ENCODE measurements at places on chromosomes 7 and 10.

DNA sequence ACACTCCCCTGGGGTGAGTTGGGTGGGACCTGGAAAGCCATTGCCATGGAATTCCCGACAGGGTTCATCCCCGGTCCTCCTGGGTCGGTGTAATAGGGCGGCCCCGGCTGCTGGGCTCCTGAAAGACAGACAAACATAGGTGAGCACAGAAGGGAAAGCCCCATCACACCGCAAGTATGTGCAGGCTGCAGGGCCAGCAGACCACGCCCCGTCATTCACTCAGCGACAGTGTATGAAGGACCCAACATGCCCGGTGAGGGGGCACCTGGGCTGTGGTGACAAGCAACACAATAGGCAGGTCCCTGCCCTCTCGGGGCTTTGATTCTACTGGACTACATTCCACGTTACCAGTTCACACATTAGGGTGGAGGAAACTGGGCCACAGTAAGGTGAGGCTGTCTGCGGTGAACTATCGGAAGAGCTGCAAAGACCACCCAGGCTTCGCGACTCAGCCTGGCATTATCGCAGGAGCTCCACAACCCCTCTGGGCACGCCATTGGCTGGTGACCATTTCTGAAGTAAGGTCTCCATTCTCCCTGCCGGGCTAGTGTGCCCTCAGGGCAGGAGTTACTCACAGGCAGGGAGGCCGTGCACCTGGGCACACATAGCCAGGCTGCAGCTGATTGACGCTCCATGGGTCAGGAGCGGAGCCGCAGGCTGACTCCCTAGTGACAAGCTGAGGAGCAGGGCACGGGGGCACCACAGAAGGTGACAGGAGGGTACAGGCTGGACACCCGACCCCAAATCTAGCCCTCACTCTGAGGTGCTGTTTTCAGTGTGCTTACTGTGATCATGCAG lies 99.2 kb downstream of the VOPP1 start:
- peak; percentile 20 for DNase-seq

DNA sequence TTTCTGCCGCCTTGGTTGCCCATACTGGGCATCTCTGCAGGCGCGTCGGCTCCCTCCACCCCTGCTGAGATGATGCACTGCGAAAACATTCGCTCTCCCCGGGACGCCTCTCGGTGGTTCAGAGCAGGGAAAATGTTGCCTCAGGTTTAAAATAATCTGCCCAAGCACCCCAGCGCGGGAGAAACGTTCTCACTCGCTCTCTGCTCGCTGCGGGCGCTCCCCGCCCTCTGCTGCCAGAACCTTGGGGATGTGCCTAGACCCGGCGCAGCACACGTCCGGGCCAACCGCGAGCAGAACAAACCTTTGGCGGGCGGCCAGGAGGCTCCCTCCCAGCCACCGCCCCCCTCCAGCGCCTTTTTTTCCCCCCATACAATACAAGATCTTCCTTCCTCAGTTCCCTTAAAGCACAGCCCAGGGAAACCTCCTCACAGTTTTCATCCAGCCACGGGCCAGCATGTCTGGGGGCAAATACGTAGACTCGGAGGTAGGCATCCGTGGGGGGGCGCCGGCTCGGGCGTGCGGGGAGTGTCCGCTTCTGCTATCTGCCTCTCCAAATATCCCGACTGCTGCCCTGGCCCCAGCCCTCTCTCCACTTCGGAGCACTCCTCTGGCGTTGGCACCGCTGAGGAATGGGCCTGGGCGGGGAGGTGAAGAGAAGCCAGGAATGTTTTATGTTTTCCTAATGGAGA lies at the start of gene CAV1:
Gene CAV1 (plus strand): TSS at position 428 of the 689 bp plus-strand sequence. CDS start 27 bp downstream, at position 455.
- DNase-seq = peak; percentile 78

DNA sequence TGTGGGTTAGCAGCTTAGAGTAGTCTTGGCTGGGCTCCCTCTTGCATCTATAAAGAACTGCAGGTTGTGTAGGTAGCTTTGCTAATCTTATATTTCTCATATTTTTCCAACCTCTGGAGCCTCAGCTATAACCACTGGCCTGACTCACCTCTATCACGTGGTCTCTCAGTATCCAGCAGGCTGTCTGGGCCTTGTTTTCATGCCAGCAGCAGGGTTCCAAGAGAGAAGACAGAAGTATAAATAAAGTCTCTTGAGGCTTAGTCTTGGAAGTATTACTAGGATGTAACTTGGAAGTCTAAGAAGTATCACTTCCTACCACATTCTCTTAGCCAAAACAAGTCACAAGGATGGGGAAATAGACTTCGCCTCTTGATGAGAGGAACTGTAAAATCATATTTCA lies 73.3 kb downstream of the WIPF3 start:
- DNase-seq = no peak

GRCh38 chr10:30596013-30596412 lies 33.5 kb downstream of the LYZL2 start:
- no peak for DNase-seq

- DNase-seq = no peak
These were observed 538.4 kb downstream of the PTPRN2 start for GRCh38 chr7:158049271-158049670.

GRCh38 chr7:25615003-25615402 lies 386.7 kb upstream of the NPVF start:
- no peak for DNase-seq

DNA sequence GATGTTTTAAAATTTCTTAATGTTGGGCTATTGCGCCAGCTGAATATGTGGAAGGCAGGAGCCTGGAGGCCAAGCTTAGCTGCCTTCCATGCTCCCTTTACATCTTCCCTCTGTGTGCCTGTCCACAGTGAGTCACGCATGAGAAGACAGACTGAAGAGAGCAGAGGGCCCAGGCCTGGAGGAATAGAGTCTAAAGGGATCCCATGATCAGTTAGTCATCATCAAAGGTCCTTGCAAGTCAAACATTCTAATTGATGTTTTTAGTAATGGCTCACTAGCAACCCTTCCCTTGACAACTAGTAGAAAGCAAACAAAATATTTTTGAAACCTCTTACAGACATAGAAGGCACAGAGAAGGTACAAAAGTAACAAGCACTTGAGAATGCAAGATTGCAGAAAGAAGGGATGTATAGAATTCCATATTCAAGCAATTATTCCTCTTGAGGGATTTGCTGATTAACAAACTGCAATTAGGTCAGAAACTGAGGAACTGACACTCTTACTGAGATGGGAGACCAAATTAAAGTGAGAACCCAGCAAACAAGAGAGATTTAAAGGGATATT lies 30.7 kb upstream of the APBB1IP start:
- DNase-seq = no peak

DNA sequence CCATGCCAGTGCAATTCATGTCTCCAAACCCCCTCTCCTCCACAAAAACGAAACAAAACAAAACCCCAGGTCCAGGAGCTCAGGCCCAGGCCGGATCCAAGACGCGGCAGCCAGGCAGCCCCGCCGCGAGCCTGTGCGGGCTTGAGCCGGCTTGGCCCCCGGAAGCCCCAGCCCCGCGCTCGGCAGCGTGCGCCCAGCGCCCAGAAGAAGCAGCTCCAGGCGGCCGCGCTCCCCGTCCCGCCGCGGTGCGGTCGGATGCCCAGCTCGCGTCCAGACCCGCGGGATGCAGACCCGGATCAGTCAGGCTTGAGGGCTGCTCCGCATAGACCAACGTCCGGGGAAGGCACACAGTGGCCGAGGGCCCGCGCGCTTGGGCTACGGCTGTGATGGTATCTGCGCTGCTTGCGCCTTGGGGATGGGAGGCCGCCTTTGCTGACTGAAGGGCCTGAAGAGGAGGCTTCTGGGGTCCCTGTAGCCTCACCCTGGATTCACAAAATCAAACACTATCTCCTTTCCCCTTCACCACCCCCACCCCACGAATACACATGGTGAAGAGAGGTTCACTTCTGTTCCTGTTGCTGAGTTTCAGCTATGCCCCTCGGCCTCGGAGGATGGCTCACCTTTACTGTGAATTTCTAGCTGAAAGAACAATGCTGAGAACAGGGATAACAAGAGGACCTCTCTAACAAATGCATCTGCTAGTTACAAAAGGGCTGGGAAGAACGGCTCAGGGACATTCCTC lies 79.9 kb upstream of the EN2 start:
- DNase-seq = peak; percentile 57

DNA sequence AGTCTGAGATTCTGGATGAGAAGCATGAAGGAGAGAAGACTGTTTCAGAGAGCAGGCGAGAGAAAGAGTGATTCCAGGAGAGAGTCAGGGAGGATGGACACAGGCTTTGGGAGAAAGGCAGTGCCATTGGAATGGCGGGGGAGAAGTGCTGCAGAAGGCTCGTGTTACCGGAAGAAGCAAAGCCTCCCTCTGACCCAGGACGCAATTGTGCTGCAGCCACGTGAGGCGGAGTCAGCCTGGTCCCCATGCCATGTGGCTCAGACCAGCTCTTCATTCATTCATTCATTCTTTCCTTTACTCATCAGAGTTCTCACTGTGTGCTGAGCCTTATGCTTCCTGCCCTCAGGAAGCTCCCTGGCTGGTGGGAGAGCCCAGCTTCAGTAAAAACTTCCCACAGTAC lies 49.2 kb upstream of the COL13A1 start:
- DNase-seq = no peak

GRCh38 chr10:116271593-116272439 lies 1.2 kb downstream of the GFRA1 start:
- DNase-seq = peak; percentile 45

- peak; percentile 34 for DNase-seq
These were observed 41.3 kb upstream of the SRPK2 start for GRCh38 chr7:105429746-105430612.

DNA sequence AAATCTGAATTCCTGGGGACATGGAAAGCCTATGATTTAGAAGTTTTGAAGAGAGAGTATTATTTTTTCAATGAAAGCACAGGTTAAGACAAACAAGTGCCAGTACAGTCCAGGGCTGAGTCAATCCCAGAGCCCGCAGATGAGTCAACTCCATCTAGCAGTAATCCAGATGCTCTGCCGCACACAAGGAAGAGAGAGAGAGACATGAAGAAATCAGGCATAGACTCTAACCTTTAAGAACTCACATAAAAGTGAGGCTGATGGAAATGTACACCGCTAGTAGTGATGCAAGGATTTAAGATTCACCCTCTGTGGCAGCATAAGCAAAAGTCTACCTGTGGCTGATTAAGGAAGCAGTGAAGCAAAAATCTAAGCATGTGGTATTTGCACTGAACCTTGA lies 651.5 kb downstream of the TNS3 start:
- DNase-seq = no peak

DNA sequence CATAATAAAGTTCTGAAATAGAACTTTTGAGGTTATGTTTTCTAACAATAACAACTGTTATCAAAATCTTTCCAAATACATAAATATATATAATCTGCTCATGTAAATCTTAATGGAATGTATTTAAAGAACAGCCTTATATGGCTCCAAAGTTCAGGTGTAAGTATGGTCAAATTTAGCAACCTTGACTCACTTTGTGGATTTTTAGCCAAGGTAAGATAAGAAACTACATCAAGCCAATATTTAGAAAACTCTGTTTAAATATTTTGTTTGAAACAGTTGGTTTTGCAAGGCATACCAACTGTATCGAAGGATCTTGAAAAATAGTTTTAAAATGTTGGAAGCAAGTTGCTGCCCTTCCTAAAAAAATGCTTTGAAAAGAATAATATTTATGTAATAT lies 228.9 kb upstream of the SEMA3D start:
- no peak for DNase-seq

DNA sequence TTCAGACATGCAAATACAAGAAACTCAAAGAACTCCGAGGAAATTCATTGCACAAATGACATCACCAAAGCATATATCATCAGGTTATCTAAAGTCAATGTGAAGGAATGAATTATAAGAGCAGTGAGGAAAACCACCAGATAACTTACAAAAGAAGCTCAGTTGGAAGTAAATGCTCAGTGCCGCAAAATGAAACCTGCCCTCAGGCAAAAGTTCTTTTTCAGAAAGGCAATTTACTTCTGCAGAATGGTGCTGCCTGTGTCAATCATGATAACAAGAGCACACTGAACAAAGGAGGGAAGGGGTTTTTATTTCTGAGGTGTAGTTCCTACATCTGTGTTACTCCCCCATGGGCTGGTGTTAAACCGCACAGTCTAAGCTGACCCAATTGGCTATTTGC lies 550.6 kb upstream of the SEMA3D start:
- no peak for DNase-seq

- DNase-seq = no peak
These were observed 7.3 kb upstream of the KIAA1217 start for GRCh38 chr10:24201503-24202180.

DNA sequence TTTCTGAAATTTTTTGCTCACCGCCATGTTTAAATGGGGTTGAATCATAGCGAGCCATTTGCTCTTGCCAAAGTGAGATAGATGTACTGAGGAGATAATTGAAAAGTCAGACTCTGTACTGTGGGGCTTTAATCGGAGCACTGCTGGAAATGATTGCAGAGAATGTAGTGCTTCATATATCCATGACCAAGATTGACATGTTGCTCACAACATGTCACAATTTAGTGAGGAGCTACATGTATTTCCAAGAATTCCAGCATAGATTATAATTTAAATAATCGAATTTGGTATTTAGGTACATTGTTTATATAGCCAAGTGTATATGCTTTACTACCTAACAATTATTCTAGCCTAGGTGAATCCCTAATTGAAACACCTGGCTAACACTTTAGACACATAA lies 66.5 kb downstream of the PODXL start:
- DNase-seq = no peak

DNA sequence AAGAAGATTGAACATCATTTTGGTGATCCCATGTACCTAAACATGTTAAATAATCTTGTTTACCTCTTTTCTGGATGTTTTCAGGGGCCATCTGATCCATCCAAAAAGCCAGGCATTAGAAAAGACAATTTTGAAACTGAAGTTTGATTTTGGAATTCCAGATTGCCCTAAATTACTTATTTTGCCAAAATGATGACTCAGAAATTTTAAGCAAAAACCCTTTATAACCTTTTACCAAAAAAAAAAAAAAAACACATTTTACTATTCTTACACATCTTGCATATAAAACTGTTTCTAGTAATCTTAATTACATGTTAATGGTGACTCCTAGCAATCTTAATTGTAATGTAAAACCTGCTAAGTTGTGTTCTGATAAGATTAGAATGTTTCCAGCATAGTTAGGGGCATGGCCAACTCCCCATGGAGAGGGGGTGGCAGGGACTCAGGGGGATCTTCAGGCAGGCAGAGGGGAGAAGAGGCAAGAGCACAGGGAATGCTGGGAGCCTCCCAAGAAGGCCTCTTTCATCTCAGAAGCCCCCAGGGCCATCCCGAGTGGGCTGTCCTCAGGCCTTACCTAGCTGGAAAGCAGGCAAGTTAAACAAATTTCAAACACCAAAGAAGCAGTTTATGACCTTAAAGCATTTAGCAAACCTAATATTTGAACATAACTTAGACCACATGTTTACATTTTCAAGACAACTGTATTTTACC lies 25.8 kb upstream of the AKR1C3 start:
- no peak for DNase-seq

GRCh38 chr7:155368894-155369600 lies 71.4 kb downstream of the INSIG1 start:
- DNase-seq = no peak

DNA sequence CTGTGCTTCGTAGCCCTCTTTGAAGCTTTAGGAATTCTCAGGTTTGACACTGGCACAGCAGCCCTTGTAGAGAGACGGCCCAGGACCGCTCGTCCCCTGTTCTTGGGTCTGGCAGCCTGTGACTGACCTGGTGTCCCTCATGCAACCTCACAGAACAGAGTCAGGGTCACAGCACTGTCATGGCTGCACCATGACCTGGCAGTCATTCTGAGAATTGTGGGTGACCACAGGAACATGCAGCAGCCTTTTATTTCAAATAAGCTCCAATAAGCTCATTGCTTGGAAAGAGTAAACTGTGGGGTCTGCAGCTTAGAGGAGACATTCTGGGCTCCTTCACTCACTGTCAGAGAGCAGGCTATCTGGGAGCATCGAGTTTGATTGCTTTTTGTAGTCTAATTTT lies 42.5 kb downstream of the MYO1G start:
- no peak for DNase-seq
